ENCODE measurements at places on chromosomes 6 and 20. TPM values are rescaled to one million over a fixed set of nuclear protein-coding genes. Genes with fewer than 3 reads are reported as not detected.

The PSORS1C1 gene
- 1.1 TPM for total RNA-seq

The TMEM74B gene
- total RNA-seq = 1.1 TPM

The PTCHD4 gene
- 0.36 TPM for total RNA-seq

The PRL gene
- total RNA-seq = not detected

The LY86 gene
- total RNA-seq = not detected

The GDAP1L1 gene
- not detected for total RNA-seq

The CNR1 gene
- total RNA-seq = 3.2 TPM

The CRISP2 gene
- total RNA-seq = not detected

The RAET1L gene
- not detected for total RNA-seq

The MCHR2 gene
- not detected for total RNA-seq

The TRDN gene
- total RNA-seq = not detected

The MBOAT1 gene
- total RNA-seq = 0.49 TPM

The ARG1 gene
- total RNA-seq = not detected

The MMP24 gene
- total RNA-seq = 0.16 TPM

The MTFR2 gene
- 0.90 TPM for total RNA-seq

The FAM50B gene
- 3.2 TPM for total RNA-seq

The OR2J3 gene
- not detected for total RNA-seq

The SUN5 gene
- total RNA-seq = not detected

The SPINT3 gene
- total RNA-seq = not detected

The RIPPLY2 gene
- not detected for total RNA-seq

The PNLDC1 gene
- total RNA-seq = not detected

The SCRT2 gene
- not detected for total RNA-seq

The FOXS1 gene
- not detected for total RNA-seq

The MYLK4 gene
- 0.97 TPM for total RNA-seq

The TCP11 gene
- total RNA-seq = not detected

The DST gene
- 97.7 TPM for total RNA-seq

The MAK gene
- not detected for total RNA-seq

The SLC25A27 gene
- 2.3 TPM for total RNA-seq

The TAGAP gene
- not detected for total RNA-seq

The CITED2 gene
- 303 TPM for total RNA-seq

The MACROD2 gene
- total RNA-seq = not detected

The RAD21L1 gene
- not detected for total RNA-seq

The SAMD3 gene
- total RNA-seq = not detected

The ZNF184 gene
- total RNA-seq = 4.2 TPM

The HLA-DQA1 gene
- total RNA-seq = not detected

The PI16 gene
- total RNA-seq = not detected
